ENCODE measurements at places on chromosomes 4 and X.

DNA sequence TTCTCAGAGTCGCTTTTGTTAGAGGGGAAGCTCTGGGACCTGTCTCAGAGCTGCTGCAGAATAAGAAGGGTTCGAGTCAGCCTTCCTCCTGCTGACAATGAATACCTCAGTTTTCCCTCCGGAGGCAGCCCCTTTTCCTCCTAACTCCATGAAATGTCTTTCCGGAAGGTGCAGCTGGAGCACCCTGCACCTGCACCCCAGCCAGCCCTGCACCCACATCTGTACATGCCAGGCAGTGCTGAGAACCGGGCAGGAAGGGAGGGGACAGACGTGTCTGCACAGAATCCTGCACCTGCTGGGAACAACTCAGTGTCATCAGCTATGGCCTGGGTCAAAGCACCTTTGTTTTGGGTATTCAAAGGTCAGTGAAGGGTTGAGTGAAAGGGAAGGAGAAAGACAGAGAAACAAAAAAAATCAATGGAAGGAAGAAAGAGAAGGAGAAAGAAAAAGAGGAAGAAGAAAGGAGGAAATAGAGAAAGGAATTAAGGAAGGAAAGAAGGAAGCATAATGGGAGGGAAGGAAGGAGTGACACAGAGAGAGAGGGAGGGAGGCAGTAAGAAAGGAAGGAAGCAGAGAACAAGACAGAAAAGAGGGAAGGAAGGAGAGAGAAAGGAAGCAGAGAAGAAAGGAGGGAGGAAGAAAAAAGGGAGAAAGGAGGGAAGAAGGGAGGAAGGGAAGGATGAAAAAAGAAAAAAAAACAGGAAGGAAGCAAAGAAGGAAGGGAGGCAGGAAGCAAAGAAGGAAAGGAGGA lies 273.7 kb downstream of the DHRSX start:
- DNase-seq, result no peak

- no peak for DNase-seq
Observed at GRCh38 chrX:34299451-34299967, 167.4 kb upstream of the FAM47A start.

DNA sequence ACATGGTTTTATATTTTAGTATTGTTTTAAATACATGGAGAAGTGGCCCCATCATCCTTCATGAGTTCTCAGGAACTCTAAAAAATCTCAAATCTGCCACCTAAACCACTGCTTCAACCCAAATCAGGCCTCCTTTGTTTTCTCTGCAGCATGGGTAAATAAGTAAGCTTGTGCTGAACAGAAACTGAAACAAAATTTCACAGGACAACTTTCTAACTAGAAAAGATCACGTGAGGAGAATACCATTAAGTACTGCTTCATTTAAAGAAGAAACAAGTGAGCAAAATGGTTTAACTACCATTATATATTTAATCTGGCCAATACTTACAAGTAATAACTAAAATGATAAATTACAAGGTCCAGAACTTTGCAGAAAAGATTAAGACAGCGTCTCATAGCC lies 2.5 kb downstream of the ARAP2 start:
- no peak for DNase-seq

- DNase-seq, result no peak
Observed at GRCh38 chrX:23937100-23937499, 29.3 kb downstream of the CXorf58 start.

DNA sequence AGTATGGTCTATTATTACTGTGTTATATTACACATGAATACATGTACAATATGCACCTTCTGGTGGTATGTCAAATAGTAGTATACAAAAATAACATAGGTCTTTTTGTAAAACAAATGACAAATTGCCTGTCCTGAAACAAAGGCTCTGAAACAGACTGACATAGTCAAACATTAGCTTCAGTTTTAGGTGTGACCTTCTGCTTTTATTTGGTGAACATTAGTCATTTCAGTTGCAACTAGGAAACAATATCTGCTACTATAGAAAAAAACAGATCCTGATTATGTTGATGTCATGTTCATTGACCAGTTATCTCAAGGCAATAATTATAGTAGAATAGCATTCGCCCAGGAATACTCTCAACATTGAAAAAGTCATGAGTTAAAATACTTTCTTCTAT lies 123.0 kb downstream of the CHRNA9 start:
- no peak for DNase-seq

- no peak for DNase-seq
Observed at GRCh38 chr4:71377561-71377960, 38.7 kb downstream of the SLC4A4 start.

DNA sequence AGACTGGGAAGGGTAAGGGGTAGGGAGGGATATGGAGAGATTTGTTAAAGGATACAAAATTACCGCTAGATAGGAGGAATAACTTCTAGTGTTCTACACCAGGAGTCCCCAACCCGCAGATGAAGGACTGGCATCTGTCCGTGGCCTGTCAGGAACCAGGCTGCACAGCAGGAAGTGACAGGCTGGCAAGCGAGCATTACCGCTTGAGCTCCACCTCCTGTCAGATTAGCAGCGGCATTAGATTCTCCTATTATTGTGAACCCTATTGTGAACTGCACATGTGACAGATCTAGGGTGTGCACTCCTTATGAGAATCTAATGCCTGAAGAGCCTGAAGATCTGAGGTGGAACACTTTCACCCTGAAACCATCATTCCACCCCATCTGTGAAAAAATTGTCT lies 27.9 kb upstream of the BBS7 start:
- no peak for DNase-seq

DNA sequence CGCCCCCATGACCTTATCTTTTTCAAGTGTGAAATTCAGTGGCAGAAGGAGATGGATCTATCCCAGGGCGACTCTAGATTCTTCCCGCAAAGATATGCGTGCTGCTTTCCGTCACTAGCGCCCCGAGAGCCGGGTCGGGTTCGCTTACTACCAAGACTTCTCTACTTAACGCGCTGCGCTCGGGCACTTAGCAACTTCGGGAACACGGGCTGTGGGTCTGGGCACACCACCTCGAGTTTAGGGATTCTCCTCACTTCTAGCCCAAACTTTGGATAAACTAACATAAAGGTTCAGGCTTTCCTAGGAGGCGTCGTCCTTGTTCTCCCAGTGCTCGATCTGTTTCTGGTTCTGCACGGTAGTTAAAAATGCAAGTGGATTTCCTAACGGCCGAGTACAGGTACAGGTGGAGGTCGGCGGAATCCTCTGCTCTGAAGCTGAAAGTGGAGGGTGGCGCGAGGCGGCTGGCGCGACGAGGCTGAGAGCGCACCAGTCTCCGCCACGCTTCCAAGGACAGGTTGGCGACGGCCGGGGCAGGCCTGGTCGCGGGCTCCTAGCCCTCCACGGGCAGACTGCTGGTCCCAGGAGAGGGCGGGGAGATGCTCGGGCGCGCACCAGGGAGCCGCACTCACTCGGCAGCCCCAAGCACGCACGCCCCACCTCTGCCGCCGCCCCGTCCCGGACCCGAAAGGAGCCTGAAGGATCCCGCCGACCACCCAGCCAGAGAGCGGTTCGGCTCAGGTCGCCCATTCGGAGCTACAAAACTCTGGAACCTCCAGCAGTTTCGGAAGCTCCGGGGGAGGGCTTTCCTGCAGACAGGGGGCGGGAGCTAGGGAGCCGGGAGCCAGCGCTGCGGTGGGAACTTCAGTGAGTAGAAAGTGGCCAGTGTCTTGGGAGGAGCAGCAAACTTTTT lies 100.8 kb upstream of the TENM3 start:
- DNase-seq, result no peak

DNA sequence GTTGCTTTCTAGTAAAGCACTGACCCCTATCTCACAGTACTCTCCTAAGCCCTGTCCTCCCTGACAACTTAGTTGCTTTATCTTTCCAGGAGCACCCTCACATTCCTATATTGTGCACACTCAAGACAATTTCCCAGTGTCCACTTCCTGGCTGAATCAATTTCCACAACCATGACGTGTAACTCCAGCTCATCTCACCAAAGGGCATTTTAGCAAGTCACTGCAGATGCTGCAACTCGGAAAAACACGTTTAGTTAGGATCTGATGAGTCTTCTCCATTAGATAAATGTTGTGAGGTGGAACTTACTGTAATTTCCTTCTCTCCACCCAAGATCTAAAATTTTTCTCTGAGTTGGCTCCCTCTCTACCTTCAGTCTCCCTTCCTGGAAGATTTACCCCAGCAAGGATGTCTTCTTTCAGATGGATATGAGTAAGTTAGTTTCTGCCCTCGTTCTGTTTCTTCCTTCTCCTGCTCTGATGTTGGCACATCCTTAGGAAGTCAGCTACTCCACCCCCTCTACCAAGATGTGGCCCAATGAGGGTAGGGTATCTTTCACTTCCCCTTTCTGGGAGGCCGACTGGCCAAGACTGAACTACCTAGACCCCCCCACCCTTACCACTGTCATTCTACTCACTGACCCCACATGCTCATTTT lies 28.8 kb upstream of the IL13RA1 start:
- no peak for DNase-seq

DNA sequence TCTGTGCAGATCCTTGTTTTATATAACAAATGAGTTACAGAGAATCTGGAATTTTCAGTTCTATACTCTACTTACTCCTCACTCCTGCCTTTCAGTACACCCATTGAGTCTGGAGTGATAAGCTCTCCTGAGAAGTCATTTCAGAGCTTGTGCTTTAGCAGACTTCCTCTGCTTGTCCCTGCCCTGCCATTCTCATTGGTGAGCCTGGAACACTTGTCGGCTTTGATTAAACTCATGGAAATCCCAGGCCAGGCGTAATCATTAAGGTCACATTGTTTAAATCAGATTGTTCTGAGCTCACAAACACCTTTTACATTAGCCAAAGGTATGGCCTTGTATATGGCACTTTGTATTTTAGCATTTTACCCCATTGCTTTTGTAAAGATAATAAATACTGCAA lies 102.7 kb downstream of the CNKSR2 start:
- DNase-seq, result no peak

- no peak for DNase-seq
Observed at GRCh38 chrX:39960219-39960618, 137.5 kb downstream of the BCOR start.

- no peak for DNase-seq
Observed at GRCh38 chrX:121103381-121103780, 56.0 kb downstream of the GLUD2 start.

GRCh38 chrX:138018145-138018799 lies 452.3 kb downstream of the ZIC3 start:
- no peak for DNase-seq

GRCh38 chrX:129646566-129647417 lies 8.0 kb downstream of the APLN start:
- no peak for DNase-seq

- DNase-seq, result no peak
Observed at GRCh38 chr4:141614878-141615586, 21.4 kb upstream of the IL15 start.

All from D721Med (cell line).